DMS79 (cell line): ENCODE measurements at places on chromosomes 11 and 22.

GRCh38 chr11:69360606-69361005 is 66.7 kb downstream of the MYEOV start:
- DNase-seq, result no peak

DNA sequence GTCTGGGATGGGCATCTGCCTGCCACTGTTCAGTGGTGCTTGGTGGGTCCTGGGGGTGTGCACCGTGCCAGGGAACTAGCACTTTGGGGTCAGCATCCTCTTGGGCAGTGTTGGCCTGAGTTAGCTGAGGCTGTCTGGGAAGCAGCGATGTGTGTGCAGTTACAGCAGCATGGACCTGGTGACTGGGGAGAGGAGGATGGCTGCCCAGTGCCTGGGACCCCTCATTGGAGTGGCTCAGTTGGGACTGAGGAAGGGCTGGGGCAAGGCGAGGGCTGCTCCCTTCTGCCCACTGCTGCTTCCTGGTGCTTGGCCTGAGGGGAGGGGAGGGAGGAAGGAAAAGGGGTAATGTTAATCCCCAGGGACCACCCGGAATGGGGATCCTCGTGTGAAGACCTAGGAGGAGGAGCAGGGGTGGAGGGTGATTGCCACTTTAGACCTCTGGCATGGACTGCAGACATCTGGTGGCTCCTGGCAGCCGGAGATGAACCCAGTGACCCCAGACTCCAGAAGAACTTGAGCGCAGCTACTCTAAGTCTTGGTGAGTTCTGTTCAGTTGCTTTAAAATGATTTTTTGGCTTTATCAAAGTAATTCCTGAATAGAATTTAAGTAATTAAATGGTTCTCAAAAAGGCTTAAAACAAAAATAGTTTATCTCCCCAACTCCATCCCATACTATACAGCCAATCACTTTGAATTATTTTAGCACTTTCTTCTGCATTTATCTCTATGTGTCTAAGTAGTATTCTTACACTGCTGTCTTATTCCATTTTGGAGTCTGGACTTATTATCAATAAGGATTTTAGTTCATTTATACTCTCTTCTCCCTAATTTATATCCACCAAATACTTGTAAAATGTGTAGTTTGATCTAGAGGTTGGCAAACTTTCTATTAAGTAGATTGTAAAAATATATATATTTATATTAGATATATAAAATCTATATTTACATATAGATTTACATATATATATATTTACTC is 15.4 kb upstream of the TMEM191C start:
- no peak for DNase-seq

GRCh38 chr11:59705294-59705693 is 8.4 kb downstream of the OR10V1 start:
- no peak for DNase-seq

- DNase-seq, result no peak
These were observed 468.8 kb downstream of the CNTN5 start for GRCh38 chr11:99489581-99489980.

GRCh38 chr11:10329935-10330334 is 25.1 kb downstream of the ADM start:
- no peak for DNase-seq

GRCh38 chr11:33934450-33934849 is 42.6 kb upstream of the LMO2 start:
- no peak for DNase-seq

DNA sequence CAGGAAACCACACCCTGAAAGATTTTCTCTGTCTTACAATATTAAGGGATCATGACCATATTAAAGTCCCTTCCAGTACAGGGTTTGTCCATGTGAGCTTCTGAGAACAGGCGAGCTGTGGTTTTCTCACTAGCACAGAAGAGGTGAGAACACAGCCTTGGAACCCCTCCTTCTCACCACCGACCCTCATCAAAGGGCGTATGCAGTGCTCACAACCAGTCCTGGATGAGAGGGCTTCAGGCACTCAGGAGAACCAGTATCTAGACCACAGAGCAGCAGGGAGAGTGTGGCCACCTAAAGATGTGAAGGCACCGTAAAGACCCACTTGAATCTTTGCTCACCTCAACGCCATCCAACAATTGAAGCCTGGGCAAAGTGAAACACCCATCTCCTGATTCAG is 397.0 kb downstream of the ETS1 start:
- no peak for DNase-seq

DNA sequence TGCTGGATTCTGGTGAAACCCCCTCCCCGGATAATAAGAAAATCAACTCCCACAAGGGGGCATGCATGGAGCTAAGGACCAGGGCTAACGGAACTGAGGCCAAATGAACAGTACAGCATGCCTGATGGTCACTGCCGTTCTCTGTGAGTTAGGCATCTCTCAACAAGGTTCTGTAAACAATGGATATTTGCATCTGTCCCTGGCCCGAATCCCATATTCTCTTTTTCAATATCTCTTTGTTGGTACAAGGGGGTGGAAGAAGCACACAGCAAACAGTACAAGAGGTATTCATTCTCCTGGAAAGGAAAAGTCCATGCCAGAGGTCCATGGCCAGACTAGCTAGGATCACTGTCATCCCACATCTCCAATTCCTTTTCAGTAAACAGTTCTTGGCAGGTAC is 32.2 kb upstream of the APOA1 start:
- DNase-seq, result no peak

- no peak for DNase-seq
These were observed 672 bp downstream of the RTL6 start for GRCh38 chr22:44497218-44497904.

DNA sequence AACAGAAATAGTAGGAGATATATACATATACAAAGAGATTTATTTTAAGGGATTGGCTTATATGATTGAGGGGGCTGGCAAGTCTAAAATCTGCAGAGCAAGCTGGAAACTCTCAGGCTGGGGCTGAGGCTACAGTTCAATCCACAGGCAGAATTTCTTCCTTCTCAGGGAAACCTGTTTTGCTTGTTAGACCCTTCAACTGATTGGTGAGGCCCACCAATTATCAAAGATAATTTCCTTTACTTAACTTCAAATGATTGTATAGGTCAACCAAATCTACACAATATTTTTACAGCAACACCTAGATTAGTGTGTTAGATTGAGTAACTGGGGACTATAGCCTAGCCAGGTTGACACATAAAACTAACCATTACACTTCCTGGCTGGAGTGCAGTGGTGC is 4.7 kb upstream of the PLEKHB1 start:
- DNase-seq, result no peak

DNA sequence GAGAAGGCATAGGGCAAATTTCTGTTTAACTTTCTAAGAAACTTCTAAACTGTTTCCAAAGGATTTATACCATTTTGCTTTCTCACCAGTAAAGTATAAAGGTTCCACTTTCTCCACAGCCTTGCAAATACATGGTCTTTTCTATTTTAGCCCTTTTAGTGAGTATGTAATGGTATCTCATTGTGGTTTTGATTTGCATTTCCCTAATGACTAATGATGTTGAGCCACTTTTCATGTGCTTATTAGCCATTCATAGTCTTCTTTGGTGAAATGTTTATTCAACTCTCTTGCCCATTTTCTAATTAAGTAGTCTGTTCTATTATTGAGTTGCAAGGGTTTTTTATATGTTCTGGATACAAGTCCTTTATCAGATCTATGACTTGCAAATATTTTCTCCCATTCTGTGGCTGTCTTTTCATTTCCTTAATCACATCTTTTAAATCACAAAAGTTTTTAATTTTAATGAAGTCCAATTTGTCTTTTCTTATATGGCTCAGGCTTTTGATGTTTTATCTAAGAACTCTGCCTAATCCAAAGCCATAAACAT is 83.8 kb upstream of the KCNQ1OT1 start:
- DNase-seq, result no peak

GRCh38 chr11:102157219-102157618 is 47.0 kb downstream of the YAP1 start:
- DNase-seq, result no peak

DNA sequence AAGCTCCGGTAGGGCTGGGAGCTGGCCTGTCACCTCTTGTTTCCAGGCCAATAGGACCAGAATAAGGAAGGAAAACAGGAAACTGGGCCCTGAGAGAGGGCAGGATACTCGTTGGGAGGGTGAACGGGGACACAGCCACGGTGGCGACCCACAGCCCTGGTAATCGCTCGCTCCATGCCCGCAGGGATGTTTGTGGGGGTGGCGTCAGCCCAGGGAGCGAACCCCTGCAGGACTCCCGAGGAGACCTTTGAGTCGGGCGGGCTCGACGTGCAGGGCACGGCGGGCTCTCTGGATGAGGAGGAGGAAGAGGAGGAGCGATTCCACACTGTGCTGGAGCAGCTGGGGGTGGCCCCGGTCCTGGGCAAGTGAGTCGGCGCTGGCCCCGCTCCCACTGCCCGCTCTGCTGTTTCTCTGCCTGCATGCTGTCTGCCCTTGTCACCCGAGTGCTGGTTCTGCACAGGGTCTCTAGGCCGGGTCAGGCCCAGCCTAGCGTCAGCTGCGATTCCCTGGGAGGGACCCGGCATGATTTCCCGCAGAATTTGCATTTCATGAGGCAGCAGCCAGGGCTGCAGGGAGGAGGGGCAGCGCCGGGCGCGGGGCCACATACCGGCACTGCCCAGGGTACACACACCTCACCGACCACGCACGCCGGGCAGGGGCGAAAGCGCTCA is 1.6 kb downstream of the CRACR2B start:
- no peak for DNase-seq

GRCh38 chr22:44888491-44889254 is 121.1 kb downstream of the PHF21B start:
- no peak for DNase-seq

DNA sequence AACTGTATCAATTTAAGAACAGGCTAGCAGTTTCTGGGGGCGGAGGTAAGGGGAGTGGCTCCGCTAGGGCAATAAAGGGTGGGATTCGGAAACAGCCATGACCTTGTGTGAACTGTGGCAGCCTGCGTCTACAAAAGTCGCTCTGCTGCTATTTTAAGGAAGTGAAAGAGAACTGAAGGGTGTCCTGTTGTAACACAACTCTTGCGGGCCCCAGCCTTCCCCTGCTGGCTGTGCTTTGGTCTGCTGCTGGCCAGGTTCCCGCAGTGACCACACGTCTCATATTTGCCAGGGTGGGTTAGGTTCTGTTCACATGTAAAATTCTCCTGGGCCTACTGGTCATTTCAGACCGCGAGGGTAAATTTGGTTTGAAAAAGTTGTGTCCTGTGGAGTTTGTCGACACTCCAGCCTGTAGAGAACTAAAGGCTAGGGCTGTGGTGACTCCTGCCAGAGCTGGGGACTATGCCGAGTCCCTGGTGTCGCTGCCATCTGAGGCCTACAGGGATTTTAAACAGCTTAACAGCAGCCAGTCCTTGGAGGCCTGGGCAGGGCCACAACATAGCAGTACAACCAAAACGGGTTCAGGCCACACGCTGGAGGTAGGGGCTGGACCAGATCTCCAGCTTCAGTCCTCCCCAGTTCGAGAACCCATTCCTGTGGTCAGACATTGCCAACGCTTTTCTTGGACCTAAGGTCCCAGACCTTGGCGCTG is 1.1 kb upstream of the PPFIBP2 start:
- DNase-seq, result no peak

GRCh38 chr22:49946612-49947295 is 13.8 kb upstream of the PIM3 start:
- DNase-seq, result no peak

DNA sequence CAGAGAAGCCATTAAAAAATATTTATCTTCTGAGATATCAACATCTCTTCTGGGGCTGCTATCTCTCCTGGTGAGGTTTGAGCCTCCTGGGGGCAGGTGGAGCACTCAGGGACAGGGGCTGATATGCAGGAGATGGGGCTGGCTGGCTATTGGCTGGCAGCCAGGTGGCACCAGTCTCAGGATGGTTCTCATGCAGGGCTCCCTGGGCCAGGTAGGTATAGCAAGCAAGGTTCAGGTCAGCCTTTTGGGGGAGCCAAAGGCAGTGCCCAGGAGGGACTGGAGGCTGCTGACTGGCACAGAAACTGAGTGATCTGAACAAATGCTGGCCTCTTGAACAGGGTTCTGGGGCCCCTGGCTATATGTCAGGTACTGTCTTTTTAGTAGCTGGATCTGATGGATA is 29.7 kb upstream of the EMSY start:
- DNase-seq, result peak; percentile 4

DNA sequence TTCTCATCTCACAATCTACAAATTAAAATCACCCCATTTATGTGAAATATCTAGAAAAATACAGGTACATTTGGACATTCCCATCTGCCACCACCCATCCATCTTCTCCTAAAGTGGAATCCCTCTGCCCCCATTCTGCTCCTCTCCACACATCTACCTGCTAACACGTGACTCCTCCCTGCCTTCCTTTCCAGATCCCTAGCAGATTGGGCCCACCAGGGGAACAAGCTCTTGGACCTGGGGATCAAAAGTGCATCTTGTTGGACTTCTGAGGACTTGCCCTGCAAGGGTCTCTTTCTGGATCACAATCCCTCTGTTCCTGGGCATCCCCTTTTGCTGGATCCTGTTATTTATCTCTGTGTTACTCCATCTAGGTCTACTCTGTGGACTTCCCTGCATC is 107.6 kb downstream of the ZNF280B start:
- DNase-seq, result no peak

GRCh38 chr11:75461151-75461550 is 28.1 kb upstream of the KLHL35 start:
- DNase-seq, result no peak

GRCh38 chr11:92453055-92453454 is 228.4 kb downstream of the FAT3 start:
- no peak for DNase-seq

DNA sequence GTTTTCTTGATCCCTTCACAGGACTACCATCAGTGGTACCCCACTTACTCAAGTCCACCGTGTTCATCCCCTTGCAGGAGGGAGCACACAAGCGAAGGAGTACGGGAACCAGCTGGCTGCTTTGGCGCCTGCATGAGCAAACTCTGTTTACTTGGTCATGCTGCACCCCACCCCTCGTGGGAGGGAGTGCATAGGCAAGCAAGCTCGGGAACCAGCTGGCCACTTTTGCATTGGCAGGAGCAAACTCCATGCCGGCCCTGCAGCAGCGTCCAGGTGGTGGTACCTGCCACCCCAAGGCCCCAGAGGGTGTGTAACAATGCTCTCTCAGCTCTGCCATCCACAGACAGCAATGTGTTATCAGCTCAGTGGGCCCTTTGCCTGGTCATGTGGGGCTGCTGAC is 737.8 kb downstream of the FAM181B start:
- no peak for DNase-seq
